ENCODE measurements at places on chromosomes 16 and 17.

DNA sequence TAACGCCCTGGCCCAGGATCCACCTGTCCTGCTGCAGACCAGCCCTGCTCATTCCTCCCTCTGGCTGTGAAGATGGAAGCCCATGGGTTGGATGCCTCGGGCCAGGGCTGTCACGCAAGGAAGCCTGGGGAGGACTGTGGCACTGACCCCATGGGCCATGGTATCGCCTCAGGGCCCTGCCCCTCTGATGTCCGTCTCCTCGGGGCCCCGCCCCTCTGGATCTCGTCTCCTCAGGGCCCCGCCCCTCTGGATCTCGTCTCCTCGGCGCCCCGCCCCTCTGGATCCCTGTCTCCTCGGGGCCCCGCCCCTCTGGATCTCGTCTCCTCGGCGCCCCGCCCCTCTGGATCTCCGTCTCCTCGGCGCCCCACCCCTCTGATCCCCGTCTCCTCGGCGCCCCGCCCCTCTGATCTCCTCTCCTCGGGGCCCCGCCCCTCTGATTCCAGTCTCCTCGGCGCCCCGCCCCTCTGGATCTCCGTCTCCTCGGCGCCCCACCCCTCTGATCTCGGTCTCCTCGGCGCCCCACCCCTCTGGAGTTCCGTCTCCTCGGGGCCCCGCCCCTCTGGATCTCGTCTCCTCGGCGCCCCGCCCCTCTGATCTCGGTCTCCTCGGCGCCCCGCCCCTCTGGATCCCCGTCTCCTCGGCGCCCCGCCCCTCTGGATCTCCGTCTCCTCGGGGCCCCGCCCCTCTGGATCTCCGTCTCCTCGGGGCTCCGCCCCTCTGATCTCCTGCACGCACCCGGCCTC is 24.0 kb downstream of the METRNL start:
- no peak for DNase-seq

- peak; percentile 17 for DNase-seq
Measured at GRCh38 chr16:78443542-78444364, 344.3 kb downstream of the WWOX start.

DNA sequence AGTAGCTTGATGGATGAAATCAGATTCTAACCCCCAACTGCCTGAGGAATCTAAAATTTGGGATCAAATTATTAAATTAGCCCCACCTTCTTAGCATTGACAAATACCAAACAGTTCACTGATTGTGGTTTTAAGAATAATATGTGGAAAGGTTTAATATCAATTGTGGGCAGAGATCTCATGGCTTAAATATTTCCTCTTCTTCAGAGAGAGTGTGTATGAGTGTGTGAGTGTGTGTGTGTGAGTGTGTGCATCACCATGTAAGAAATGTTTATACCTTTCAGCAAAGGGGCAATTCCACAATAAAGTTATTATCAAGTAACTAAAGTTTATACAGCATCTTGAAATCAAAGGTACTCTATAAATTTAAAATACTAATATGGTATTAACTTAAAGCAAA is 3.2 kb downstream of the SMURF2 start:
- peak; percentile 40 for DNase-seq

DNA sequence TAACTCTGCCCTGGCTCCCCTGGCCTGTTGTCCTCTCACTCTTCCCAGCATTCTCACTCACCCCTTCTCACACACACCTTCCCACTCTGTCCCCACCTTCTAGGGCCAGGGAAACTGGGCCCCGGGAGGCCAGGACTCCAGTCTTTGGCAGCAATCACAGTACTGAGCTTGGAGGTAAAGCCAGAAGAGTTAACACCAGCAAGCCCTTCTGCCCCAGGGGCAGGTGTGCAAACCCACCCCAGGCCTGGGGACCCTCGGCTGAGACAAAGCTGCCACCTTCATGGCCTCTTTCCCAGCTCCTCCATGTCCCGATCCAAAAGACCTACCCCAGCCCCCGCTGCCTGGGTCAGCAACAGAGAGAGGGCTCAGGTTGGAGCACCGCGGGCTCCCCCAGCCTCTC is 36.9 kb upstream of the MLKL start:
- no peak for DNase-seq

- no peak for DNase-seq
Measured at GRCh38 chr16:11624636-11625607, 38.2 kb upstream of the LITAF start.

GRCh38 chr17:45320931-45321461 is 4.2 kb upstream of the MAP3K14 start:
- peak; percentile 99 for DNase-seq

DNA sequence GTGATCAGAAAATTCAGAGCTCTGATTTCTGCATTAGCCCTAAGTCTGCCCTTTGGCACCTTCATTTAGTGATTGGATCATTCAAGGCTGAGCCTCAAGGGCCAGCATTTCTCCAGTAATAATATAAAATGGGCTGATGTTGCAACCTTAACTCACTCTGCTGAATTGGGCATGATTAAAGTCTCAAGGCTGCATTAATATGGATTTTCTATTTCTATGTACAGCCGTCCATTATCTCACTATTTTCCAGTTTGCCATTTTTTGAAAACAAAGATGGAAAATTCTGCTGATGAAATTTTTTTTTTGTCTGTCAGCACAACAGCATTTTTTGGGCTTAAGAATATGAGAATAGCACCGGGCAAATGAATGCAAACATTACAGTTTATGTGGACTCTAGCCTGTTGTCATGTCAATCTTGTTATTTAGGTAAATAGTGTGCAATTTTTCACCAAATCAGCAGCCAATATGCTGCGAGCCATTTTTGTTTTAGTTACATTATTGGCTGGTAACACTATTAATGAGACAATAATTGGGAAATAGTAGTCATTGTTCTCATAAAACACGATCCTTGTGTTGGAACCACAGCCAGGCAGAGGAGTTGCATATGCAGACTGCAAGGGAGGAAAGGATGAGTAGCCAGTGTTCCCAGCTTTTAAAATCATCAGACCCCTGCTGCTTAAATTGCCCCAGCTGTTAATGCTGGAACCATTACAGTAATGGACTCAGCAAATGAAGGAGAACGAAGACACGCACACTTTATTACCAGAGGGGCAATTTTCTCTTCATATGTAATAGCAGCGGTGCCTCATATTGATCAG is 10.5 kb downstream of the FTO start:
- no peak for DNase-seq

- DNase-seq: no peak
Measured at GRCh38 chr17:67865438-67865837, 40.1 kb downstream of the BPTF start.

- no peak for DNase-seq
Measured at GRCh38 chr16:66278111-66278531, 88.4 kb upstream of the CDH5 start.

DNA sequence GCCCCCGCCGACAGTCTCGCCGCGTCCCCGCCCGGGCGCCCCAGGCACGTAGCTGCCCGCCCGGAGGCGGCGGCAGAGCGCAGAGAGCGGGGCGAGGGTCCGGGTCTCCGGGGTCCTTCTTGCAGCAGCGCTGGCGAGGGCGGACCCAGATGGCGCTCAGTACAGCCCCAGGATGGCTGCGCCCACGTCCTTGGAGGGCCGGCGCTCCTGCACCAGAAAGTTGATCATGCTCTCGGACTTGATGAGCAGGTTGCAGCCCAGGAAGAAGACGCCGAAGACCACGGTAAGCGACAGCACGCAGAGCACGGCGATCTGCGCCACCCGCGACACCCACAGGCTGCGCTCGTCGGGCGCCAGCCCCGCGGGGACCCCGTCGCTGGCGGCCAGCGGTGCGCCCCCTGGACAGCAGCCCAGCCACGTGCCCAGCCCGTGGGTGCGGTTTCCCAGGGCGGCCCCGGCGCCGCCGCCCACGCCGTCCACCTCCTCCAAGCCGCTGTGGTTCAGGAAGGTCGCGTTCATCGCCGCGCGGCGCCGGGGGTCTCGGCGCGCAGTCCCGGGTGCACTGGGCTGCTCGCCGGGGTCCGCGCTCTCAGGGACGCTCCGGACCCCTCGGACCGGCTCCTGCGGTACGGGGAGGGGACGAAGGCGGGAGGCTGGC is 435 bp downstream of the RPRML start:
- DNase-seq: no peak

DNA sequence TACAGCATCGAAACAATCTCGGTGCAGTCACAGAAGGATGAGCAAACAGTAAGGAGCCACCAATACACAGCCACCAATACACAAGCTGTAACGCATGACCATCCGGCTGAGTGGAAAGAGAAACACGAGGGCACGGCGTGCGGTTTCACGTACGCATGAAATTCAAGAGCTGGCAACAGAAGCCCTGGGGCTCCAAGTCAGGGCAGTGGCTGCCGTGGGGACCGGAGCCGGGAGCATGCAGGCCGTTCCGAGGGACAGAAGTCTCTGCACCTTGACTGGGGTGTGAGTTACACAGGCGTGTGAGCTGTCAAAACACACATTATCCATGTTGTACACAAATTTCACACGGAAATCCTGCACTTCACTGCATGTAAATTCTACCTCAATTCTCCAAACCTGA is 50.6 kb upstream of the METRNL start:
- DNase-seq: no peak

Measured in HT1080 (cell line).